ENCODE measurements at places on chromosomes 16 and 17.

DNA sequence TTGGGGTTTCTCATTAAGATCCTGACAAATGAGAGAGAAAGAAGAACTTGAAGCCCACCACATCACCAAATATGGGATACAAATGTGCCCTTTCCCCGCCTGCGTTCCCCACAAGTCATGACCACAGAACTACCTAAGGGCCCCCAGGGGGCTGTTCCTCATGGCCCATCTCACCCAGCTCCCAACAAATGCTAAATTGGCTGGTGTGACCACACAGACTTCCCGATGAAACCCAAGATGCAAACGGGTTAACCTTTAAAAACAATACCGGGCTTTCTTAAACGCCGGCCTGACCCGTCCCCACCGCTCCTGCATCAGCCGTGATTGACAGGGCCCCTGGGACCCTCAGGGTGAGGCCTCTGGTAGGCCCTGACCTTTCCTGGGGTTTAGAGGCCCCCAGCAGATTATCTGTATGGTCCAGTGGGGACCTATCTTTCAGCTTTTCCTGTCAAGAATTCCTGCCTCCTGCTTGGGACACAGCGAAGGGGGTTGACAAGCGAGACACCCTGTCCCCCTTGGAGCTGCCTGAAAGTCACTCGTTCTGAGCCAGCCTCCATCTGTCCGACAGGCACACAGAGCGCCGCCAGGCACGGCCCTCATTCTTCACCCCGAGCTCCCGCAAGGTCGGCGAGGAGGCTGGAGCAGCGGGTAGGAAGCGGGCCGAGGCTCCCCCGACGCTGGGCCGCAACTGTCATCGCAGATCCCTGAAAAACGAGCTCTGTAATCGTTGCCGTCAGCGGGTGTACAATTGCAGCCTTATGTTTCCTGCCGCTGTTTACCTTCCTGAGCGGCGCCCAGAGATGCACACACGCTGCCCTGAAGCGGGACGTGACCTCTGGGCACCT, 300.1 kb downstream of the FOXL1 start:
- no peak for DNase-seq

GRCh38 chr17:77959926-77960521, 1.5 kb downstream of the TNRC6C start:
- no peak for DNase-seq

GRCh38 chr17:4576729-4577322, 7.5 kb upstream of the SMTNL2 start:
- no peak for DNase-seq

DNA sequence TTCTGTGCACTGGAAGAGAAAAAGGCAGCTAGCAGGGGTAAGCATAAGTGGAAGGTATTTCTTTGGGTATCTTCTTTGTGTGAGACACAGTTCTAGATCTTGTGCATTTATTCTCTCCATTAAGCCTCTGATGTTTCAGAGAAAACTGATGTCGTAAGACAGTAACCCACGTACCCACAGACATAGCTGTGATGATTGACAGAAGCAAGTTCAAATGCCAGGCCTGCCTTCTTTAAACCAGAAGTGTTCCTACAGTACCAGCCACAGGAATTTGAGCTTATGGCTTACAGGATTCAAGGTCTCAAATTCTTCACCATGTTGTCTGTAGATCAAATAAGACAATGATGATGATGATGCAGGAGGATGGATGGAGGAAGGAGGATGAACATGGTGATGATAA, 161.4 kb upstream of the KCNJ16 start:
- no peak for DNase-seq

DNA sequence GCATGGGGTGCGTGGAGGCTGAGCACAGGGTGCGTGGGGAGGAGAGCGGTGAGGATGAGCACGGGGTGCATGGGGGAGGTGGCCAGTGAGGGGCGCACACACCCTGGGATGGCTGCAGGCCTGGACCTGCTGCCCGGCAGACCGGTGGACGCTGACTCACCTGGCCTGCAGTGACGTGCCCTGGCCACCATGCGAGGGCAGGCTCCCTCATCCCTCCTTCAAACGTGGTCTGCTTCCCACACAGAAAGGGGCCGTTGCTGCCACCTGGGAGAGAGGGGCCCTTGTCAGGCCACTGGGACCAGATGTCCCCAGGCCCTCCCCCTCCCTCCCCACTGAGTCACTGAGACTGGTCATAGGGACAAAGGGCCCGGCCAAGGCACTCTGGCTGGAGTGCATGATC, 20.1 kb upstream of the APRT start:
- no peak for DNase-seq

DNA sequence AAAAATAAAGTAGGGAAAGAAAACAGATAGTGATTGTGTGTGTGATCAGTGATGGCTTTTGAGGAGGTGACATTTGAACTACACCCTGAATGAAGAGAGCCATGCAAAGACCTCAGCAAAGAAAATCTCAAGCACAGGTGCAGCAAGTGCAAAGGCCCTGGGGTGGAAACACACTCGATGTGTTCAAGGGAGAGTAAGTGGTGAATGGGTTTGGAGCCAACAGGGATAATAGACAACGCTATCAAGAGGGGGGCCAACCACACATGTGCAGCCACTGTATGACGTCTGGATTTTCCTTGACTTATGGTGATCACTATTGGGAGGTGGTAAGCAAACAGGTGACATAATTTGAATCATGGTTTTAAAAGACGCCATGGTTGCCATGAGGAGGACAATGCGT, 564.2 kb downstream of the WWOX start:
- no peak for DNase-seq

- DNase-seq: no peak
Observed at GRCh38 chr17:32947736-32948135, 19.8 kb downstream of the TMEM98 start.

GRCh38 chr17:46191322-46192188, 1.7 kb downstream of the KANSL1 start:
- DNase-seq: no peak

DNA sequence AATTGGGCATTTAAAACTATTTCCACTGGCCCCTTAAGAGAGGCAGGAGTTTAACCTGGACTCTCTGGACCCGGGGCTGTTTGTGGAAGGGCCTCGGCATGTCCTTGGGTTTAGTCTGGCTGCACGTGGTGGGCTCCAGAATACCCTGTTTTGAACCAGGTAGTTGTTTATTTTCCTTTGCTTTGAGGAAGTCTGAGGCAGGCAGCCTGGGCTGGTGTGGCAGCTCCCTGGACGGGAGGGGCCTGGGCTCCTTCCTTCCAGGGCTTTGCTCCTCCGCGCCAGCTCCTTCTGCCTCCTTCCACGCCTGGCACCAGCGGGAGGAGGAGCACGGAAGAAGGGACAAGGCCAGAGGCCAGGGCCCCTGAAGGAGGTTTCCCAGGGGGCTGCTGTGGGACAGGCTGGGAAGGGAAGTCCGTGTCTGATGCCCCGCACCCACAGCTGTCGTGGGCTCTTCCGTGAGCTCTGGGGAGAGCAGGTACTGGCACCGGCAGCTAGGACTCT, 15.5 kb downstream of the BANP start:
- no peak for DNase-seq

DNA sequence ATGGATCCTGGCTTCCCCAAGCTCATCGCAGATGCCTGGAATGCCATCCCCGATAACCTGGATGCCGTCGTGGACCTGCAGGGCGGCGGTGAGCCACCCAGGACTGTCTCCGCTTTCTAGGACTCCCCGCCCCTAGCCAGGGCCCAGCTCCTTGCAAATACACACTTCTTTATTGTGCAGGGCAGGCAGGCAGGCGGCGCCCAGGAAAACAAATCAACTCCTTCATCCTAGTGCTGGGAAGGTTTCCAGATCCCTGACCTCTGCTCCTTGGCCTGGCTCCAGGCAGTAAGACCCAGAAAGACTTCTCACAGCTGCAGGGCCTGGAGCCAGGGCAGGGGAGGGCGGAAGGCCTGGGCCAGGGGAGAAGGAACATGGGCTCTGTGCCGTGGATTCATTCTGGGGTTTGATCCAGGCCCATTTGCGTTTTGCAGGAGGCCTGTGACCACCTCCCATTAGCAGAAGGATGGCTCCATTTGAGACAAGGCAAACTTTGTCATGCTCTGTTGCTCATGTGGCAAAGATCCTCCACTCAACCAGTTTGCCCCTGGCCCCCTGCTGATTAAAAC, 6.0 kb upstream of the LPCAT2 start:
- no peak for DNase-seq

DNA sequence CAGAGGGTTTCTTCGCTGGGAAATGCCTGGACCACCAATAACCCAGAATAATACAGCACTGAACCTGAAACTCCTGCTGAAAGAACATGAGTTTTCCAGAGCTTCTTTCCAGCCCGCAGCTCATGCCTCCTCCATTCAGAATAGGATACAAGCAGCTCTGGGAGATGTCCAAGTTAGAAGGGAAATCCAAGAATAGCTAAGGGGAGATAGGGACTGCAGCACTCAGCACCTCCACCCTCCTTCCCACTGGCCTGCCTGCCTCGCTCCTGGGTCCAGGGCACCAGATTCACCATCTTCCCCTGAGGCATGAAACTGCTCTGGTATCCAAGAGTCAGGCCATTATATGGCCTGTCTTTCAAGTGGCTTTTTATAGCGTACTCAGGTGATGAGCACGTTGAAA, 4.1 kb downstream of the KRT31 start:
- no peak for DNase-seq

GRCh38 chr17:33377837-33378595, 84.9 kb upstream of the ASIC2 start:
- no peak for DNase-seq

DNA sequence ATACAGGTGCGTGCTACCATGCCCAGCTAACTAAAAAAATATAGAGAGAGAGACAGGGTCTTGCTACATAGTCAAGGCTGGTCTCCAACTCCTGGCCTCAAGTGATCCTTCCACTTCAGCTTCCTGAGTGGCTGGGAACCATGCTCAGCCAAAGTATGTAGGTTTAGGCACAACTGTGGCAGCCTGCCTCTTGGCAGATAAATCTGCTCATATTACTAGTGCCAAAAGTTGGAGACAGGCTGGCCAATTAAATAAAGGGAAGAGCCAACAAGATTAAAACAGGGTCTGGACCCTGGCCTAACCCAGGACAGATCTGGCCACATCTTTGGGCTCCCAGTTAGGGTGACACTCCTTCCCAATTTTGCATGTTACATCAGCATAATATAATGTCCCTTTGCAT, 151.7 kb downstream of the CBLN1 start:
- DNase-seq: no peak

GRCh38 chr17:2962236-2962635, 101.2 kb downstream of the OR1D5 start:
- DNase-seq: no peak

DNA sequence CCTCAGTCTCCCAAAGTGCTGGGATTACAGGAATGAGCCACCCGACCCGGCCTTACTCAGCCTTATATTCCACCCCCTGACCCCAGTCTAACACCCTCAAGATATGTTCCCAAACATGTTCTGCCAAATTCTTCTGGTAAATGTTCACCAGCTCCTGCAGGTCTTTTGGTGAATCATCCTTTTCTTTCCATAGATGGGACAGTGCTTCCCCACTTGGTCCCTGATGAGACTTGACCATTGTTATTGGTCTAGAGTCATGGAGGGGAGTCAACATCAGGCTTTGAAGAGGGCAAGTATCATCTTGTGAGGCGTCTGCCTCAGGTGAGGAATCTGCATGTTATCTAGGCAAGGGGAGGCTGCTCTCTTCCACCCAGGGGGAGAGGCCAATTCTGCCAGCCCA, 10.4 kb upstream of the RUNDC3A start:
- DNase-seq: no peak

DNA sequence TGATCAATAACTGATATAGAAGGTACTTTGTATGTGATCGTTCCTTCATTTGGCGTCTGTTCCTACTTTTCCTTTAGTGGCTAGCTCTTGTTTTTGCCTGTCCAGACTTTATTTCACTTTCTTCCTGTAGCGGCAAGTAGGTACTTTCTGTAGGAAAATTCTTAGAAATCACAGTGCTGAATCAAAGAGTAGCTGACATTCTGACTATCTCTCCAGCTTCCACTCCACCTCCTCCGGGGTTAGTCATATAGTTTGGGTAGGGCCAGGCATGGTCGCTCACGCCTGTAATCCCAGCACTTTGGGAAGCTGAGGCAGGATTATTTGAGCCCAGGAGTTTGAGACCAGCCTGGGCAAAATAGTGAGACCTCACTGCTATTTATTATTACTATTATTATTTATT, 29.9 kb upstream of the PAFAH1B1 start:
- no peak for DNase-seq

- DNase-seq: no peak
Observed at GRCh38 chr17:79322211-79323123, 247.8 kb downstream of the ENGASE start.

- DNase-seq: no peak
Observed at GRCh38 chr17:66255112-66255511, 25.9 kb upstream of the APOH start.

GRCh38 chr17:48769009-48769675, 40.6 kb upstream of the HOXB13 start:
- DNase-seq: no peak

GRCh38 chr16:30669903-30670824, 11.9 kb downstream of the FBRS start:
- no peak for DNase-seq

- DNase-seq: no peak
Observed at GRCh38 chr17:2077040-2077439, 22.1 kb downstream of the HIC1 start.

GRCh38 chr16:27564224-27564623, 14.3 kb downstream of the KATNIP start:
- no peak for DNase-seq

GRCh38 chr17:34606763-34607162, 27.4 kb downstream of the TMEM132E start:
- DNase-seq: no peak

DNA sequence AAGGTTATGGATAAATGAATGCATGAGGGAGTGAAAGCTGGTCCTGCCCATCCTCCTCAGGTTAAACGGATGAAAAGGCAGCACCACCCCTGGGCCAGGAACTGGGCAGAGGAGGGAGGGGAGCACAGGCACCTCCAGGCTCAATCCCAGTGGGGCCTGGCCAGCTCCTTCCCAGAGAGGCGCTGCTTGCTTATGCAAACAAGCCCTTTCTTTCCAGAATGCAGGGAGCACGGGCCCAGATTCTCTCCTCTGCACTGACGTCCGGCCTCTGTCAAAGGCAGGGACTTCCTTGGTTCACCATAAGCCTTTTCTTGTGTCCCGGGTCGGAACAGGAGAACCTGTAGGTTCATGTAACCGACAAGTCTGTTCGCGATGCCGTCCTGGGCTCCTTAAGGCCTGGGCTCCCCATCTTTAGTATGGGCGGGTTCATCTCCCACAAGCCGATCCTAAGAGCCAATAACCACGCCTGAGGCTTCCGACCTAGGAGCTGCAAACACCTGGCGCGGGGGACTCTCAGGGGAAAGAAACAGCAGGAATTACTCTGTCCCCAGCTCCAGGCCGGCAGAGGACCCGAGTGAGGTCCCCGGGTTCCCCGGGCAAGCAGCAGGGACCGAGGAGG, 16.3 kb downstream of the ENPP7 start:
- DNase-seq: no peak

GRCh38 chr16:67000384-67001351, 12.3 kb downstream of the CES4A start:
- peak; percentile 63 for DNase-seq

- no peak for DNase-seq
Observed at GRCh38 chr16:2692251-2692947, 10.1 kb downstream of the KCTD5 start.

- no peak for DNase-seq
Observed at GRCh38 chr17:50452630-50453300, 15.9 kb downstream of the CHAD start.

GRCh38 chr16:89338863-89339262, 121.4 kb downstream of the ZNF778 start:
- DNase-seq: no peak
